Activated CD8-positive, alpha-beta memory T cell treated with anti-CD3 and anti-CD28 coated beads, Interleukin-2, amount 50 U/mL, for 4 hours (primary cell): ENCODE measurements at places on chromosomes 1 and 21.
A peak's percentile ranks its signal among the peaks of the same experiment; 100 is the strongest.

DNA sequence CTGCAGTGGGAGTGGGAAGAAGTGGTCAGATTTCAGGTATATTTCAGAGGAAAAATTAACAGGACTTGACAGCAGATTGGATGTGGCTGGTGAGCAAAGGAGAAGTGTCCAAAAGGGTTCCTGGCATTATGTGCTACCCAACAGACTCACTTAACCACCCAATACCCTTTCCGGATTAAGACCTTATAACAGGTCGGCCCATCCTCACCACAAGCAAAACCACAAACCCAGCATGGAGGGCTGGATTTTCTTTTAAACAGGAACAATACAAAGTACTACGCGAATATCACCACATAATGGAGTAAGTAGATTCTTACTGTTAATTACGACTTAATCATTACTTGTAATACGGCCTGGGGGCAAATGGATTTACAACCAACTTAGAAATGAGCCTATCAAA is 59.2 kb downstream of the WDR64 start:
- no peak for DNase-seq

- peak; percentile 31 for DNase-seq
Measured at GRCh38 chr1:26016953-26017545, 4.5 kb upstream of the EXTL1 start.

- no peak for DNase-seq
Measured at GRCh38 chr1:30654188-30654587, 69.2 kb downstream of the MATN1 start.

GRCh38 chr1:240946926-240947325 is 335.0 kb upstream of the GREM2 start:
- DNase-seq = no peak

- DNase-seq = no peak
Measured at GRCh38 chr1:229171934-229172333, 99.0 kb upstream of the RAB4A start.
